Dermis microvascular lymphatic vessel endothelial cell (primary cell): ENCODE measurements at places on chromosomes 2 and 18.

GRCh38 chr2:118670276-118670675 lies 177.2 kb downstream of the EN1 start:
- no peak for DNase-seq

- no peak for DNase-seq
These were observed 357.4 kb downstream of the RND3 start for GRCh38 chr2:150129921-150130575.

- DNase-seq, result no peak
These were observed 448.7 kb upstream of the HNRNPA3 start for GRCh38 chr2:176763851-176764404.

DNA sequence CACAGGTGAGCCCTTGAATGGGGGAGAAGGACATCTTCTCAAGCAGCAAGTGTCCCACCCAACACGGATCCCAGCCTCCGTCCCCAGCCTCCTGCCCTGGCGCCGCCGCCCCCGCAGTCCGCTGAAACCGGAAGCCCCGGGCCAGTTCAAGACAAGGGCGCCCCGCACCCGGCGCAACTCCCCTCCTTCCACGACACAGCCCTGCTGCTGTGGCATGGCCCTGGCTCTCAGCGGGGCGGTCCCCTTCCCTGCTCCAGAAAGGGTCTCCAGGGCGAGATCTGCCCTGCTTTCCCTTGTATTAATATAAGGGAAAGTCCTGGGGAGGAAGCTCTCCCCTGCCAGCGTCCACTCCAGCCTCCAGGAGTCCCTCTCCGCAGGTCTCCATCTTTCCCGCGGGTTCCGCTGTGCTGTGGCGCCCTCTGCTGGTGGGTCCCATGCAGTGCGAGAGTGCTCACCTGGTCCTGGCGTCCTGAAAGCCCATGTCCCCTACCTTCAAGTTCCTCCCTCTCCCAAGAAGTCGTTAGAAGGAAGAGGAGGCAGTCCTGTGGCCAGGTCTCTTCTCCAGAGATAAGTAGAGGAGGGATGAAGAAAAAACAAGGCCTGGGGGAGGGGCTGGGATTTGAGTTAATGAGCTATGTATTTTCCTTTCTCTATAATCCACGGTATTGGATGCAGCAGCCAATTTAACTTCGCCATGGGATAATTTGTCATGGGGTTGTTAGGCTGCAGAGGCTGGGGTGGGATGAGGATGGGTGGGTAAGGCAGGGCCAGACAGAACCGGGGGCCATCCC lies 176.0 kb downstream of the SMAD2 start:
- peak; percentile 23 for DNase-seq

GRCh38 chr2:197122821-197123220 lies 187.8 kb downstream of the ANKRD44 start:
- no peak for DNase-seq

GRCh38 chr2:152583512-152584229 lies 133.6 kb downstream of the PRPF40A start:
- peak; percentile 33 for DNase-seq

- DNase-seq, result no peak
These were observed 38.0 kb downstream of the MFSD6 start for GRCh38 chr2:190446193-190446592.

- no peak for DNase-seq
These were observed 119.0 kb downstream of the BCL2L11 start for GRCh38 chr2:111239581-111240249.

GRCh38 chr2:30684996-30685395 lies 122.2 kb downstream of the CAPN13 start:
- DNase-seq, result no peak

GRCh38 chr2:118047380-118047826 lies 33.5 kb upstream of the CCDC93 start:
- DNase-seq, result peak; percentile 30

- peak; percentile 68 for DNase-seq
These were observed 583.6 kb downstream of the FBXO15 start for GRCh38 chr18:73563901-73564472.
